ENCODE measurements at places on chromosomes 6 and 20. TPM values are rescaled to one million over a fixed set of nuclear protein-coding genes. Genes with fewer than 3 reads are reported as not detected.

The TMC2 gene
- total RNA-seq: not detected

The CPNE5 gene
- total RNA-seq: 0.26 TPM

The MUC22 gene
- total RNA-seq: not detected

The LRRC73 gene
- 1.9 TPM for total RNA-seq

The CTAGE9 gene
- not detected for total RNA-seq

The PACRG gene
- not detected for total RNA-seq

The CALHM4 gene
- not detected for total RNA-seq

The CDH22 gene
- not detected for total RNA-seq

The ULBP2 gene
- total RNA-seq: 5.6 TPM

The ZBTB9 gene
- 3.9 TPM for total RNA-seq

The SLC4A11 gene
- total RNA-seq: 1.5 TPM

The TMEM244 gene
- total RNA-seq: 0.75 TPM

The SCUBE3 gene
- total RNA-seq: 1.0 TPM

The MDFI gene
- total RNA-seq: 1.8 TPM

The ZNF311 gene
- not detected for total RNA-seq

The PROKR2 gene
- not detected for total RNA-seq

The C20orf202 gene
- not detected for total RNA-seq

The PBOV1 gene
- total RNA-seq: not detected
